ENCODE measurements at places on chromosomes 4 and X. TPM values are rescaled to one million over a fixed set of nuclear protein-coding genes. Genes with fewer than 3 reads are reported as not detected.

The SMIM10L2A gene
- under 0.01 TPM for total RNA-seq

The GSX2 gene
- not detected for total RNA-seq

The ADGRL3 gene
- not detected for total RNA-seq

The NAT8L gene
- total RNA-seq: under 0.01 TPM

The NDST4 gene
- not detected for total RNA-seq

The CLCN4 gene
- total RNA-seq: 16.2 TPM

The OPRPN gene
- total RNA-seq: not detected

The FAT1 gene
- total RNA-seq: 474 TPM

The SRPX gene
- 93.1 TPM for total RNA-seq

The GLUD2 gene
- total RNA-seq: 1.8 TPM

The DNASE1L1 gene
- 58.9 TPM for total RNA-seq

The MAMLD1 gene
- total RNA-seq: 2.7 TPM

The SMR3B gene
- not detected for total RNA-seq
